LHCN-M2 (cell line): ENCODE measurements at places on chromosomes 7 and 10. TPM values are rescaled to one million over a fixed set of nuclear protein-coding genes. Genes with fewer than 3 reads are reported as not detected.

Gene MEOX2
- total RNA-seq = 0.06 TPM in 1 of 2 replicates, not detected in the other

DNA sequence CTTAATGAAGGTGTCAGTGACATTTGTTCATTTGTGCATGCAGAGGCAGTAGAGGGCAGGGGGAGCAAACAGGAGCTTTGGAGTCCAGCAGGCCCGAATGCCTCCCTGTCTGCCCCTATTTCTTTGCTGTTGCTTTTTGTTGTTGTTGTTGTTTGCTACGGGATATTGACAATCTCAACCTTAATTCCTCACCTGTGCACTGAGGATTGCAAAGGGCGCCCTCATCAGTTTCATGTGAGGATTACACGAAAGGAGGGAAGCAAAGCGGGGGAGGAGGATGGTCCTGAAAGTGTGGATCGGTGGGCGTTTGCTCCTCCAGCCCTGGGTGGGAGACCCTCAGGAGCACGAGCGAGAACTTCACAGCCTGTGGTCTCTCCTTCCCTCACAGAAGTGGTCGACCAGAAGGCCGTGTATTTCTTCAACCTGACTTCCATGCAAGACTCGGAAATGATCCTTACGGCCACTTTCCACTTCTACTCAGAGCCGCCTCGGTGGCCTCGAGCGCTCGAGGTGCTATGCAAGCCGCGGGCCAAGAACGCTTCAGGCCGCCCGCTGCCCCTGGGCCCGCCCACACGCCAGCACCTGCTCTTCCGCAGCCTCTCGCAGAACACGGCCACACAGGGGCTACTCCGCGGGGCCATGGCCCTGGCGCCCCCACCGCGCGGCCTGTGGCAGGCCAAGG lies 9.6 kb downstream of the GDF10 start:
- no peak for DNase-seq

DNA sequence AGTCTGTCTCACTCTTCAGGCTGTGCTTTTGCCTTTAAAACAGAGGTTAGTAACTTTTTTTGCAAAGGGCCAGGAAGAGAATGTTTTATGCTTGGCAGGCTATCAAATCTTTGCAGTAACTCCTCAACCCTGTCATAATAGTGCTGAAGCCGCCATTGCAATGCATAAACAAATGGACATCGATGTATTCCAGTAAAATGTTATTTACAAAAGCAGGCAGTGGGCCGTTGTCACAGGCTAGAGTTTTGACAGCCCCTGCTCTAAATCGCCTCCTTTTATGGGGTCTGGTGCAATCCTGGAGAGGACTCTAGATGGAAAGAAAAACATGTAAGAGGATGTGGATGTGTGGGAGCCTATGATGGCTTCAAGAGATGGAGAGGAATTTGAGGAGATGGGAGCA lies 568.3 kb downstream of the TYW1 start:
- DNase-seq = no peak

DNA sequence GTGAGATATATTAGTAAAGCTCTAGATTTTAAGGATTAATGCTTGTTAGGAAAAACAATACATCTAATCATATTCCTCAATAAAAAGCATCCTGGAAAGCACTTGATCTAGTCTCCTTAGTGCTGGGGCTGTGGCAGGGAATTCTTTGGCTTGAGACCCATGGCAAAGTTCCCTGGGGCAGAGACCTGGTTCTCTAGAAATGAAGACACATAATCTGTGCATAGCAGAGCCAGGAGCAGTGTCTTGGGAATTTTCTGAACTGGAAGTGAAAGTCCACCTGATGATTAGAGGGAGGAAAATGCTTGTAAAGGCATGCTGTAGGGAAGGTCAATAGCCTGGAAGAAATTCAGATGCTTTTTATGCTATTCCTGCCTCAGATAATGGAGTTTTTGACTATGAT lies 247.4 kb downstream of the CDK14 start:
- no peak for DNase-seq

DNA sequence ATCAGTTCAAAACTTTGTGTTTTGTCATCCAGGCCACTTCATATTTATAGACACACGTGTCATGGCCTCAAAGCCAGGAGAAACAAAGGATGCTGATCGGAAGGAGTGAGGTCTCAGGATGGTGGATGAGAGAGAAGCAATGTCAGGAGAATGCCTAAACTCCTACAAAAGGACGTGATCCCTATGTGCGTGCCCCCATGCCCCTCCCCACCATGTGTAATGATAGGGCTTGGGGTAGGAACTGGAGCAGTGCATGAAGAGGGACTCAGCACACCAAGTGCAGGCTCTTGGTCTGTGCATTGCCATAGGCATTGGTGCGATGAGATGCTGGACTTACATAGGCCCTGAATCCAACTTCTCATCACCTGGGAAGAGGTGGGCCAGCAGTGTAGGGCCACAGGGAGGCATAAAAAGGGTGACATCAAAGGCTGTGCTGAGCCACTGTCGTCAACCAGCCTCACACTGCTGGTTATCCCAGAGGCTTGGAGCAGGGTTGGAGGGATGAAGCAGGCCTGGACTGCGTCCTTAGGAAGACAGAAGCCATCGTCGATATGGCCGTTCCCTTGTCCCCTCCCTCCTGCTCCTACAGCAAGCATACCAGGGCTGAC lies 46.9 kb upstream of the GDF10 start:
- DNase-seq = no peak

GRCh38 chr10:49761789-49762565 lies at the start of gene OGDHL:
Gene OGDHL (minus strand): TSS chr10:49762323. CDS start chr10:49758592, 3,731 bp downstream.
- peak; percentile 19 for DNase-seq
